ENCODE measurements at places on chromosomes 2 and 18.
A peak's percentile ranks its signal among the peaks of the same experiment; 100 is the strongest.

DNA sequence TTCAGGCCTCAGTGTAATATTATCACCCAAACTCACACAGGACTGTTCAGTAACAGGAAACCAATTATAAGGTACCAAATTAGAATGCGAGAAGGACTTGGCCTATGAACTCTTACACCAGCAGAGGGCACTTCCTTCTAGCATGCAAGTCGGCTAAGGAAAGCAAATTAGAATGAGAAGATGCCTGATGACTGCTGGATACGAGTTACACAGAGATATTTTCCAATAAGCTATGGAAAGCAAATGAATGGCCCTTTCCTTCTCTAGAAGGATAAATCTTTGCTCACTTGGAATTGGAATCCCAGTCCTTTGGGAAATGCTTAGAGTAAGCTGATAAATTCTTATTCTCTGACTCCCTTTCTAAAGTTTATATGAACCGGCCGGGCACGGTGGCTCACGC lies 109.8 kb downstream of the AP1S3 start:
- H3K36me3 ChIP-seq, result no peaks in the 10 kb centered on the region
- H3K27me3 ChIP-seq, result no peaks in the 10 kb centered on the region
- no peak overlapping the region for H3K27ac ChIP-seq
- peaks cover 19% of the 10 kb centered on the region for H3K4me1 ChIP-seq

DNA sequence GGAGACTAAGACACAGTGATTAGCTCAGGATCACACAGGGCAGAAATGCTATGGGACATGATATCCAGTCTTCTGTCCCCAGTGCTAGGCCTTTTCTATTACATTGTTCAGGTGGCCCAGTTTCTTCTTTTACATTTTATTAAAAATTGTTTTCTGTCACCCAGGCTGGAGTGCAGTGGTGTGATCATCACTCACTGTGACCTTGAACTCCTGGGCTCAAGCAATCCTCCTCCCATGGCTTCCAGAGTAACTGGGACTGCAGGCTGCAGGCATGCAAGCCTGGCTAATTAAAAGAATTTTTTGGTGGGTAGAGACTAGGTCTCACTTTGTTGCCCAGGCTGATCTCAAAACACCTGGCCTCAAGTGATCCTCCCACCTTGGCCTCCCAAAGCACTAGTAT lies 15.4 kb downstream of the PDK1 start:
- H3K27me3 ChIP-seq, result no peaks in the 10 kb centered on the region
- H3K4me1 ChIP-seq, result no peaks in the 10 kb centered on the region
- no peak overlapping the region for H3K27ac ChIP-seq
- H3K36me3 ChIP-seq, result peaks cover 45% of the 10 kb centered on the region

DNA sequence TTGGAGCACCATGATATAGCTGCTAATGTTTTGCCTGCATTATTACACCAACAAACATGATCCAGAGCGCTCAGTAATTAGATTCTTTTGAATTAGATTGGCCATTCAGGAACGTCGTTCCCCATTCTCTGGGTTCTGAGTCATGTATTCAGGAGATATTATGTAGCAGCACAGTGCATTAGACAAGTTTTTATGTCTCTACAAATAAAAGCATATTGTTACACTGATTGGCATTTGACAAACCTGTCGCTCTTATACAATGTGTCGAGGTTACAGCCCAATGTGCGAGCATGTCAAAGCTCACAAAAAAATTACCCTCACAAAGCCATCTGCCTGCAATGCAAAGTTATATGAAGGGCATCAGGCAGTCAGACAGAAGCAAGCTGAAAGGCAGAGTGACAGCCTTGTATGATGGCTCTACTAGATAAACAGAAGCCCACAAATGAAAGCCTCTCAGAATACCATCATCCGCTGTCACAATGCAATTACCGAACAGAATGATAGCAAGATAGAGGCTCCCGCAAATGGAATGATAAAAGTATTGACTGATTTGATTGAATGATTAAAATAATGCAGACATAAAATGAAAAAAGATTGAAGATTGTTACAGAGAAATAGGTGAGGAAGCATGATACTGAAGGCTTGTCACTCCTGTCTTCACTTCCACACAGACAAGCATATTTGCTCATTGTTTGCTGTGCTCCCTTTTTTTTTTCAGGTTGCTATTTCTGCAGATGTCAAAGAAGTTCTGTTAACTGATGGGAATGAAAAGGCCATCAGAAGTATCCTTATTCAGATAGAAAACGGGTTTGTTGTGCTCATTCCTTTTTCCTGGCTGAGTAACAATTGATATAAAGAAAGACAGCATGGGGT lies 234.6 kb upstream of the SIX3 start:
- peak; percentile 31 for DNase-seq
- H3K27me3 ChIP-seq, result no peaks in the 10 kb centered on the region
- H3K36me3 ChIP-seq, result no peaks in the 10 kb centered on the region
- H3K4me1 ChIP-seq, result peaks cover 79% of the 10 kb centered on the region
- H3K27ac ChIP-seq, result peak overlapping the region; percentile 97

DNA sequence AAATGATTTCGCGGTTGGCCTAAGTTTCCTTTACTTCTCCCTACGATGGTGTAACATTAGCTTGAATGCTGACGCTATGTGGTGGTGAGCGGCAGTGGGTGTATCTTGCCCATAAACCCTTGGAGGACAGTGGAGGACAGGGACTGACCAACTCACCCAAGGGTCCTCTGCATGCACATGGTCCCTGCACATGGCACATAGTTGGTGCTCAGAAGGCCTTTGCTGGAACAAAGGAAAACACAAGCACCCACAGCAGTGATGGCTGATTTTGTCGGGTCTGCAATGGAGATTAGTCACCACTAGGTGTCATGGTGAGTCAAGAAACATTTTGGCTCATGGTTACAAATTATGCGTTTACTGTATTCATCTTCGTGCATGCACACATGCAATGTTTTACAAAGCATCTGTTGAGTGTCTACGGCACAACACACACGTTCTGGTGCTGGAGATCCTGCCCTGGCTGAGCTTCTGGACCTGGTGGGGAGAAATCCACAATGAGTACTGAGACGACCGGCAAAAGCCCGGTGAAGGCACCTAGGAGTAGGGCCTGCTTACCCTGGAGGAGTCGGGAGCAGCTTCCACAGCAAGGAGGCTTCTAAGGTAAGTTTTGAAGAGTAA lies 44.0 kb downstream of the PDCL3 start:
- peaks cover 12% of the 10 kb centered on the region for H3K4me1 ChIP-seq
- H3K4me3 ChIP-seq, result no peak overlapping the region
- H3K27ac ChIP-seq, result no peak overlapping the region
- no peaks in the 10 kb centered on the region for H3K36me3 ChIP-seq
- DNase-seq, result peak; percentile 52
- H3K27me3 ChIP-seq, result no peaks in the 10 kb centered on the region

- DNase-seq, result peak; percentile 79
- H3K4me1 ChIP-seq, result no peaks in the 10 kb centered on the region
- no peak overlapping the region for H3K4me3 ChIP-seq
- no peak overlapping the region for H3K27ac ChIP-seq
- H3K36me3 ChIP-seq, result no peaks in the 10 kb centered on the region
- no peaks in the 10 kb centered on the region for H3K27me3 ChIP-seq
These were observed 54.9 kb upstream of the CAPN13 start for GRCh38 chr2:30862054-30862651.

DNA sequence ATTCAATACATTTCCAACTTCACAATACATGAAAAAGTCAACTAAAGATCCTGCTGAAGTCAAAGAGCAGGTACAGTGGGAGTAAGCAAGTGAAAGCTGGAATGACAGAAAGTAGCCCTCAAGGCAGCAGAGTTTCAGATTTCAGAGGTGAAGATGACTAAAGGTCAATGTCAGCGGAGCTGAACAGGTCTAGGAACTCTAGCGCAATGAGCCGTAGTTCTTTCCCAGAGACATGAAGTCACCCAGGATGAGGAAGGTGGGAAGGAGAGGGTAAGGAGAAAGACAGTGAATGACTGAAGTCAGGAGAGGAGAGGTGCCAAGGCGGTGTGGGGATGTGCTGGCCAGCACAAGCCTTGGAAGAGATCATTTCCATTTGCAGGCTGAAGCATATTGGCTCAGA lies 28.1 kb downstream of the PTPN2 start:
- H3K4me3 ChIP-seq, result no peak overlapping the region
- no peak for DNase-seq

DNA sequence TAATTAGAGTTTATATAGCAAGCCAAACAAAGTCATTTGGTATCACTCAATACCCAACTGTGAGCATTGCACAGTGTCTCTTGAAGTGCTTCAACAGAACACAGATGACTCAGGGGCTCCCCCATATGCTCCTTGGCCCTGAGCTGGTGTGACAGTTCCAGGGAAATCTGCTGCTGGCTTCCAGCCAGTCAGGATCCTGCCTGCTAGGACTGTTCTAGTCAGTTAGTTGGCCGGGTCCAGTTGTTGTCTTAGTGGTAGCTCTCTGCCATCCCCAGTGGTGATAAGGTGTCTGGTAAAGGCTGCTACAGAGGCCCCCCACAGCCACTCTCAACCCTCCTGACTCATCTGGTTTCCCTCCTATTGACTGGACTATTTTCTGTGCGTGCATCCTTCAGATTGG lies 100.3 kb downstream of the IRS1 start:
- H3K27ac ChIP-seq, result no peak overlapping the region
- DNase-seq, result no peak
- H3K4me3 ChIP-seq, result no peak overlapping the region

GRCh38 chr2:82675186-82675585 lies 1783.9 kb downstream of the SUCLG1 start:
- no peak overlapping the region for H3K27ac ChIP-seq
- no peaks in the 10 kb centered on the region for H3K4me1 ChIP-seq
- DNase-seq, result no peak
- no peaks in the 10 kb centered on the region for H3K36me3 ChIP-seq
- no peak overlapping the region for H3K4me3 ChIP-seq
- H3K27me3 ChIP-seq, result no peaks in the 10 kb centered on the region
